CD4-positive, alpha-beta T cell treated with Interleukin-17A for 1 hour (primary cell): ENCODE measurements at places on chromosomes 6 and 20.

- DNase-seq, result no peak
Observed at GRCh38 chr6:7100753-7101081, 7.0 kb upstream of the RREB1 start.

- no peak for DNase-seq
Observed at GRCh38 chr6:100465701-100466409, 1.1 kb upstream of the SIM1 start.

GRCh38 chr6:101395345-101395744 lies 1.8 kb downstream of the GRIK2 start:
- no peak for DNase-seq

DNA sequence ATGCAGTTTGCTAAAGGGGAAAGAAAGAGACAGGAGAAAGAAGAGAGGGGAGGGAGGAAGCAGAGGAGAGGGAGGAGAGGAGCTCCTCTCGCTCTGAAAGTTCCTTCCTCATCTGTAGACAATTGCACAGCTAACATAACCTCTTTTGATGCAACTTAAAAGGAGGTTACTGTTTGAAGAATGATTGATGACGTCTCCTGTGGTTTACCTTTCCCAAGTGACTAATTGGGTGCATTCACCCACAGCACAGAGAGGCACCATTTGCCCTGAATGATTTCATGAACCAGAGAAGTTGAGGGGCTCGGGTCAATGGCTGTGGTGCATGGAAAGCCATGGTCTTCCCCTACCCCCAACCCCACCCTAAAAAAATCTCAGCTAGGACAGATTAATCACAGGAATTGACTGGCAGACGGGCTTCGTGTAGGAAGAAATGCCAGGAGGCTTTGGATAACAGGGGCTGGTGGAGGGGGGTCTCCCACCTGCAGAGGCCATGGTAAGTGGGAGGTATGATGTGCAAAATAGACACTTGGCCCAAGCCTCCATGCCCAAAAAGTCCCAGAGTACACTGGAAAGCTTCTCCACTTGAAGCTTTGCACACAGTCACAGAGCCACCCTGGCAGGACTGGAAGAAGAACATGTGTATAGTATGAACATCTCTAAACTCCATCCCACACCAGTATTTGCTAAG lies 213.7 kb downstream of the ANKRD60 start:
- peak; percentile 48 for DNase-seq

DNA sequence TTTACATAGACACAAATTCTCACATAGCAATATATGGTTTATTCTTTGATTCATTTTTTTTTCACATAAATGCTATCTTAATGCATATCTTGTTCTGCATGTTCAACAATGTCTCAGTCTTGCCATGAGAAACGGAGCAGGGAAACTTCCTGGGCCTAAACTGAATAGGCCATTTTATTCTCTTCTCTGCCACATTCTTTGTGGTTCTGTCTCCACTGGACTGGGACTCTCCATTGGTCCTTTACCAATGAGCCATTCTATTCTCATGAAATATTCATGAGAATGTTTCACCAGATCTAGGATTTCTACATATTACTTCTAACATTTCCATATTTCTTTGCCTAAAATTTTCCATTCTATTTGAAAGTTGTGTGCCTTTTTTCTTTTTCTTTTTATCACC lies 42.8 kb downstream of the LAMA2 start:
- DNase-seq, result no peak

- DNase-seq, result no peak
Observed at GRCh38 chr6:16232086-16232485, 6.3 kb upstream of the GMPR start.

DNA sequence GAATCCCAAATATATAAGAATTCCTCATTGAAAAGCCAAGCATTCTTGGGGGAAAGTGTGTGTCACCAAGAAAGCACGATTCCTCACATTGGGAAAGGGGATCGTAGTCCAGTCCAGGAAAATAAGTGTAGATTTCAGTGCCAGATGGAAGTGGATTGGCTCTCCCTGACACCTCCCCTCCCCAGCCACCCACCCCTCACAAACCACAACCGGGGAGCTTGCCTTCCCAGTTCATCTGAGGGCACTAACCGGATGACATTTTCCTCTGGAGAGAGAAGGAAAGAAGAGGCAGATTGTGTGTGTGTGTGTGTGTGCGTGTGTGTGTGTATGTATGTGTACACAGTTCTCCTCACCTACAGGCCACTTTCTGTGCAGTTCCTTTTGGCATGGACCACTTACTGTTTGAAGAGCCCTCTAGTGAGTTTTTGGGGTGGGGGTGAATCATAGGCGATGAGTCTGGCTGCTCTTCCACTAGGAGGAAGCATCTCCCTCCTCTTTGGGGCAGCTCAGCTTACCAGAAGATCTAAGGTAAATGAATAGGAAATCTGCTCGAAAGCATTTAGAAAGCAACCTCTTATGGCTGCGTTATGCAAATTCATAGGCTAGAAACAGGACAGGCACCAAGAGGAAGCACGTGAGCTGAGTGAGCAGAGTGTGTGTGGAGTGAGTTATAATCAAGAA lies 20.8 kb downstream of the DAAM2 start:
- no peak for DNase-seq

DNA sequence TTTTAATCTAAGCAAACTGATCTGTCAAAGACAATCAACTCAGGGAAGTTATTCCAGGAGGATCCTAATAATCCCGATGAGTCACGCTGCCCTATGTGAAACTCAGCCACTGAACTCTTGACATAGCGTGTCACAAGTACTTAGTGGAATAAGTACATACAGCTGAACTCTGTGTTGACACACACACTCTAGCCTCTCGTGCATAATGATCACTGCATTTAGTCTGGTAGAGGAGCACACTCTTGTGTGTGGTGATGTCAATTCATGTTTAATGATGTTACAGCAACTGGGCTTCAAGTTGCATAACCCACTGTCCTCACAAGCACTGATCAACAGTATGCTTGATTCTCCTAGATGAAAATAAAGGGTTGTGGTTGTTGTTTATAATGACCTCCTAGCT lies 148.3 kb downstream of the HACE1 start:
- DNase-seq, result no peak

GRCh38 chr20:50230871-50231560 lies 40.4 kb downstream of the CEBPB start:
- DNase-seq, result no peak

DNA sequence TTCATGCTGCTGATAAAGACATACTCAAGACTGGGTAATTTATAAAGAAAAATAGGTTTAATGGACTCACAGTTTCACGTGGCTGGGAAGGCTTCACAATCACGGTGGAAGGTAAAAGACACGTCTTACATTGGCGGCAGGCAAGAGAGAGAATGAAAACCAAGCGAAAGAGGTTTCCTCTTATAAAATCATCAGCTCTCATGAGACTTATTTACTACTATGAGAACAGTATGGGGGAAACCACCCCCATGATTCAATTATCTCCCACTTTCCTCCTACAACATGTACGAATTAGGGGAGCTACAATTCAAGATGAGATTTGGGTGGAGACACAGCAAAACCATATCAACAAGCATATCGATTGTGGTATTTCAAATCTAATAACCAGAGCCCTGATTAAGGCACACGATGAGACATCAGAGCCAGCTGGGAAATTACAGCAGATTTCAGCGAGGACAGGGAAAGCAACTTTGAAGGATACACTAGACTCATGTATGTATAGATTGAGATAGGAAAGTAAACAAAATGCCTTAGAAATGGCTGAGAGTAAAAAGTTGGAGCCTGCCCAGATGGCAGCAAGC lies 129.8 kb upstream of the GJE1 start:
- no peak for DNase-seq

DNA sequence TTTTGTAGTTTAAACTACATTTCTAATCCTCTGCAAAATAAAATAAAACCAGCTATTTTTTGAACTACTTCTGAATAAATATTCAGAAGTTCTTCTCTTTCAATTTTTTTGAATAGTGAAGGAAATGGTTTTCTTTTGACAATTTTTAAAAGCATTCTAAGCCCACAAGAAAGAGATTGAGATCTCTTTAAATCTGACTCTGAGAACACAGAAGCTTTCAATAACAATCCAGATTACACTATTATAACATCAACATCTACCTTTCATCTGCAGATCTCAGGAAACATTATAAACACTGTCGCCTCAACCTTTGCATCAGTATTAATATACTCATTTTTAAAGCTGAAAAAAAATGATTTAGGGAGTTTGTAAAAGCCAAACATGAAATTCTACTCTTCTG lies 247.5 kb upstream of the PREP start:
- no peak for DNase-seq
